ENCODE measurements at places on chromosomes 1 and 21. TPM values are rescaled to one million over a fixed set of nuclear protein-coding genes. Genes with fewer than 3 reads are reported as not detected.

Gene MYOG
- not detected for total RNA-seq

Gene SLC9C2
- not detected for total RNA-seq

Gene NPR1
- total RNA-seq = under 0.01 TPM

Gene KCNN3
- total RNA-seq = not detected

Gene NBPF8
- 3.6 TPM for total RNA-seq

Gene YIPF1
- total RNA-seq = 28.2 TPM

Gene CTSS
- total RNA-seq = 0.15 TPM

Gene CDC20
- total RNA-seq = 220 TPM

Gene TNN
- total RNA-seq = not detected

Gene KDF1
- total RNA-seq = 1.3 TPM

Gene PLA2G2C
- total RNA-seq = not detected

Data from bronchus fibroblast of lung (primary cell).